Activated CD4-positive, alpha-beta memory T cell treated with anti-CD3 and anti-CD28 coated beads for 36 hours (primary cell): ENCODE measurements at places on chromosomes 12 and 14. TPM values are rescaled to one million over a fixed set of nuclear protein-coding genes. Genes with fewer than 3 reads are reported as not detected.

ANHX gene
- not detected for total RNA-seq

CAPZA3 gene
- not detected for total RNA-seq

FGF23 gene
- total RNA-seq: not detected

OR4E1 gene
- 0.07 TPM for total RNA-seq

TOGARAM1 gene
- 4.5 TPM for total RNA-seq

USP44 gene
- total RNA-seq: 2.8 TPM
